NCI-H1436 treated with DMSO at 0.1 percent for 48 hours (cell line): ENCODE measurements at places on chromosomes 4 and X.
A peak's percentile ranks its signal among the peaks of the same experiment; 100 is the strongest.

- DNase-seq = no peak
Measured at GRCh38 chrX:37926700-37927099, 79.3 kb upstream of the DYNLT3 start.

DNA sequence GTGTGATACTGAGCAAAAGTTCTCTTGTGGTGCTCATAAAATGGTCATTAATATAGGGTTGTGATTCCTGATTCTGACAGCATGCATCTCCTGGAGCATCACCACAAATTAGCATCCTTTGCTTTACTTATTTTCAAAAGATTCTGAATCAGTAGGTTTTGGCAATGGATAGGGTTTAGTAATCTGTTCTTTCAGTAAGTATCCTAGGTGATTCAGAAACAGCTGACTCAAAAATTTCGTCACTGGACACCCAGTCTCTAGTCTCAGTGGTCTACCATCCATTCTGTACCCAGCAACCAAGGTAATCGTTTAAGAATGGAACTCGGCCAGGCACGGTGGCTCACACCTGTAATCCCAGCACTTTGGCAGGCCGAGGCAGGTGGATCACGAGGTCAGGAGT is 4.1 kb downstream of the CBLL2 start:
- DNase-seq = no peak

- DNase-seq = no peak
Measured at GRCh38 chr4:14856062-14856933, 146.0 kb upstream of the CPEB2 start.

- no peak for DNase-seq
Measured at GRCh38 chrX:12080265-12080664, 58.0 kb upstream of the FRMPD4 start.

DNA sequence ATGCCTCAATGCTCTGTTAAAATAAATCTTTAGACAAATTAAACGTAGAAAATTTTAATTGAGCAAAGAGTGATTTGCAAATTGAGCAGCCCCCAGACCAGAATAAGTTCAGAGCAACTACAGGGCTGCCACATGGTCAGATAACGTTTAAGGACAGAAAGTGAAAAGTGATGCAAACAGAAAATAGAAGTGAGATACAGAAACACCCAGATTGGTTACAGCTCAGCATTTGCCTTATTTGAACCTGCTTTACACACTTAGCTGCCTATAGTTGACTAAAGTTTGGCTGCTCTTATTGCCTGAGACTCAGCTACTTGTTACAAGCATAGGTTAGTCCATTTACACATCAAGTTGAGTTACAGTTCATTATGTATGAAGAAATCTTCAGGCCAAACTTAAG is 1800.8 kb upstream of the PCDH10 start:
- DNase-seq = no peak

DNA sequence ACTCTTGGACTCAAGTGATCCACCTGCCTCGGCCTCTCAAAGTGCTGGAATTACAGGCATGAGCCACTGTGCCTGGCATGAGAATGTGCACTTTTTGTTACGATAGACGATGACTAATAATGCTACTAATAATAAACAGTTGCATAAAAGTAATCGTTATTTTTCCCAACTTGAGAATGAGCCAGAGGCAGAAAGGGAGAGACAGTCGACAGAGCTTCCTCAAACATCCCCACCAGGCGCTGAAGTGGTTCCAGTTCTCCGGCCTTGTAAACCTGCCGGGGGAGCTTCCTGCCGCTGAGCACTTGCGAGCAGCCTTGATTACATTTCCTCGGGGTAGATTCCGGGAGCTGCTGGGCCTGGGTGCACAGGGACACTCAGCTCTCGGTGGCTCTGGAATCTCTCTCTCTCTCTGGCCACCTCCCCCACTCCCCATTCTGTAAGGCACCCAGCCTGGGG is 8.9 kb upstream of the HTRA3 start:
- no peak for DNase-seq

DNA sequence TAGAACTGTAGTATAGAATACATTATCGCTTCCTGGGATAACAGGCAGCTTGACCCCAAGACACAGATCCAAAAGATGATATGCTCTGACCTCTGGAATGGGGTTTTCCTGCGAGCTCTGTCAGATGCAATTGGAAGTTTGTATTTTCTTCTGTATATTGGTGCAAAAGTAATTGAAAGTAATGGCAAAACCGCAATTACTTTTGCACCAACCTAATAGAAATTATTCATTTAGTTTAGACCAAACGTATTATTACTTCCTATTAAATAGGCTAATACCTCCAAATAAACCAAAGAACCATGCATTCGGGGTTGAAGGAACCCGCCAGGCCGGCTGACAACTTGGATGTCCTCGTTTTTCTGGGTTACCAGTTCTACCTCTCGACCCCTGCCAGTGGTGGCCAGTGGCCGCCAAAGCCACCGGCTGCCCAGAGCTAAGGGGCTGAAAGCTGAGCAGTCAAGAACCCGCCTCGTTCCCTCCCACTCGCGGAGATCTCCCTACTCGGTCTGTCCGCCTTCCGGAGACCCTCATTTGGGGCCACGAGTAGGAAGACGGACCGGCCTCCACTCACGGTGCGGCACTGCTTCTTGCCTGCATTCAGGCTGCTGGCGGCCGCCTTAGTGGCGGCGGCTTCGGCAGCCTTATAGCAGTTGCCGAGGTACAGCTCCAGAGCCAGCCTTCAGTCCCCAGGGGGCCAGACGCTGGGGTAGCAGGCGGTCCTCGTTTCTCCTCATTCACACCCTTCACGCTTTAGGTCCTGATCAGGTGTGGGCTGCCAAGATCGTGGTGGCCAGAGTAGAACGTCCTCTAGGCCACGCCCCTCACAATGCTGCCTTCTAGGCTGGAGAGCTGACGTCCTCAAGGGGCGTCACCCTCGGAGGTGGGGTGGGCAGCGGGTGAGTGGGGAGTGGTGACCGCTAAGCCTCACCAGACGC is 121.9 kb downstream of the RBMX2 start:
- DNase-seq = no peak

GRCh38 chr4:7993671-7994070 is 54.0 kb upstream of the AFAP1 start:
- DNase-seq = no peak

DNA sequence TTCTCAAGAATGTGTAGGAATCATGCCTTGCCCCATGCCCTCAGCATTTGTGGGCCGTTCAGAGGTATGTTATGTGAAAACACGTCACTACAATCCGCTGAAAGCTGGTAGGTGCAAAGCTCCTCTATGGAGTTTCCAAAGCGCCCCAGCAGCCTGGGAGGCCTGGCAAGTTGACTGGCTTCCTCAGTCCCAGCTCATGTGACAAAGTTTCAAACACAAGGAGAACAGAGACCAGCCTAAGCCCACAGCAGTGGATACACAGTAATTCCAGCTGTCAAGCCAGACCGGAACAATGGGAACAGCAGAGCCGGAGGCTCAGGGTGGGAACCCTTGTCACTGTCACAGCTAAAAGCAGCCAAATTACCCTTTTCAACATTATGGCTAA is 33.5 kb downstream of the NAT8L start:
- no peak for DNase-seq

DNA sequence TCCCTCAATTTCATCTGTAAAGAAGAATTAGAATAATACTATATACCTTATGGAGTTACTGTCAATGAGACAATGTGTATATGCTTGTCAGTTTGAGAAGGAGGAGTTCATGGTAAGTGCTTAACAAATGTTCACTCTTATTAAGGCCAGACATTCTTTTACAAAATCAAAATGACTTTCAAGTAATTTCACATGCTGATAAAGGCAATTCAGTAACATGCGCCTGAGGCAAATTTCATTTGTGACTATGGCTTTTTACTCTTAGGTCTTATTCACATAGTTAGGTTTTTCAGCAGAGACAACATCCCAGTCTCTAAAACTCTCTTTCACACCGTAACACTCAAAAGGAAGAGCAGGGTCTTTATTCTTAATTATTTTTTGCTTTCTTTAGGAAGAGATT is 174.4 kb downstream of the CAMK2D start:
- DNase-seq = no peak

DNA sequence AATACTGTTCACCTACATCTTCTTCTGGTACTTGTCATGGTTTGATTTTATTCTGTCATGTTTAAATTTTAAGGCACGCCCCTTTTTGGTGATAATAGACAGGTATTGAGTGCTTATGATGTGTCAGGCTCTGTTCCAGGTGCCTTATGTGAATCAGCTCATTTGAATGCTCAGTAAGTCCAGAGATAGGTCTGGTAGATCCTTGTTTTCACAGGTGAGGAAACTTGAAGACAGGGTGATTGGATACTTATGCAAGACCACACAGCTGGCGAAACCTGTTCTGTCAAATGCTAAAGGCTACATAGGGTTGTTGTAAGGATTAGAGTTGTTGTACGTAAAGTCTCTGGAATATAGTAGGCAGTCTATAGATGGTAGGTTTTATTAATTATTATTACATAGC is 9.6 kb upstream of the SLC25A14 start:
- no peak for DNase-seq

DNA sequence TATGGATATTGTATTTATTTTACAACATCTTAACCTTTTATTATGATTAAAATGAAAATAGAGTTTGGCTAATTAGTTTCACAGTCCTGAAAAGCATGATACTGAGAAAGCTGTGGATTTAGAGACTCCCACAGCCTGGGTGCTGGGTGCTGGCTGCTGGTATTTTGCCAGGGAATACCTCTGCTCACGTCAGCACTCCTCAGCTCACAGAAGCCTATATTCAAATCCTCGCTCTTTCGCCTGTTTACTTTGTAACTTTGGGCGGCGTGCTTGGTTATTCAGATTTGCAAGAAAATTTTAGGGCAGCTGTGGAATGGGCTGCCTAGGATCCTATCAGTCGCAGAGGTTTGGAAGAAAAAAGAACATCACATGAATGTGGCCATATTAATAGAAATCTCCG is 261.8 kb downstream of the DCTD start:
- DNase-seq = no peak

GRCh38 chrX:56762220-56762619 is 33.2 kb downstream of the NBDY start:
- no peak for DNase-seq

DNA sequence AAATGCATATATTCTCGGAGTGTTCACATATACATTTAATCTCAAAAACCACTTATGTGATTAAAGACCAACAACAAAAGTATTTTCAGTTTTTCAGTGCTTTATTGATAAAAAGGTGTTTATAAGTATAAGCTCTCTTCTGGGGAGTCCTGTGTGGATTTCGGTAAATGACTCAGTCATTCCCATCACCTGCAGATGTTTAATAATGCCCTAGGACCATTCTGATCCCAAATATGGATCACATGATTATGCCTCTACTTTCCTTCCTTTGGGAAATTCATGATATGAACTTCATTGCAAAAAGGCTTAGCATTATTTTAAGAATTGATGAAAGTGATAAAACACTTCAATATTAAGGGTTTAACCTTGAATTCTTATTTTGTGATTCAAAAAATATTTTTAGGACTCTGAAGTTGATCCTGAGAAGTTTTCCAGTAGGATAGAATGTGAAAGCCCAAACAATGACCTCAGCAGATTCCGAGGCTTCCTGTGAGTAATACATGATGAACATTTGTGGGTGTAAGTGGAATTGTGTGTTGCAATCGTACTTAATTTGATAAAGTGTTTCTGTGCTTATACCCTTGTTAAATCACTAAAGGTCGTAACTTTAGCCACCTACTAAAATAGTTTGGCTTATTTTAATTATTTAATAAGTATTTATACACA is 40.2 kb downstream of the ATP10D start:
- DNase-seq = no peak

- peak; percentile 96 for DNase-seq
Measured at GRCh38 chr4:172721659-172722058, 447.0 kb upstream of the GALNT7 start.

DNA sequence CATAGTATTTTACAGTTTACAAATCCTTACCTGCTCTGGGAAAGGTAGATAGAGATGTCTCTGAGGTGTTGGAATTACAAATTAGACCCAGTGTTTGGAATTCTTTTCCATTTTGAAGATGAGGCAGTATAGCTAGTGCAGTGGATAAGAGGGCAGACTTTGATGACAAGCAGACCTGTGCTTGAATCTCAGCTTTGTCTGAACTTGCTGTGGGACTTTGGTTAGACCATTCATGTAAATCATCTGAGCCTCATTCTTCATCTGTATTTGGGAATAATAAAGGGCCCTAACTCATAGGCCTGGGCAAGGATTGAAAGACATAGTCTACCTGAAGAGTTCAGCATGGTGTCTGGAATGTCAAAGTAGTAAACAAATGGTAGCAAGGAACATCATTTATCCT is 77.2 kb upstream of the BOD1L1 start:
- DNase-seq = no peak

DNA sequence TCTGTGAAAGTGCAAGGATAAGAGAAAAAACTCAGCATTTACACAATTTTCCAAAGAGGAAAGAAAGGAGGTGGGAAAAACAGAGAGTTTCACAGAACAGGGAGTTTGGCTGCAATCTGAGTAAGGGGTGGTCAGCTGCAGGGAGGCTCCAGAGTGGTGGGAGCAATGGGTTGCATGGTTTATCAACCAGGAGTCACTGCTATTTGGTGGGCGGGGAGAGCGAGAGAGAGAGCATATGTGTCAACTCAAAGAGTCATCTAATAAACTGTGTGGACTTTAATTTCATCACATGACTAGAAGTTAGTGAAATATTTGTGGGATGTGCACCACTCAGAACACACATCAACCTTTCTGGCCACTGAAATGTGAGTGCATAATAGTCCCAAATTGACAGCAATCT is 94.6 kb downstream of the FAM13A start:
- DNase-seq = no peak

GRCh38 chrX:87516717-87517121 is 883 bp upstream of the KLHL4 start:
- DNase-seq = no peak

DNA sequence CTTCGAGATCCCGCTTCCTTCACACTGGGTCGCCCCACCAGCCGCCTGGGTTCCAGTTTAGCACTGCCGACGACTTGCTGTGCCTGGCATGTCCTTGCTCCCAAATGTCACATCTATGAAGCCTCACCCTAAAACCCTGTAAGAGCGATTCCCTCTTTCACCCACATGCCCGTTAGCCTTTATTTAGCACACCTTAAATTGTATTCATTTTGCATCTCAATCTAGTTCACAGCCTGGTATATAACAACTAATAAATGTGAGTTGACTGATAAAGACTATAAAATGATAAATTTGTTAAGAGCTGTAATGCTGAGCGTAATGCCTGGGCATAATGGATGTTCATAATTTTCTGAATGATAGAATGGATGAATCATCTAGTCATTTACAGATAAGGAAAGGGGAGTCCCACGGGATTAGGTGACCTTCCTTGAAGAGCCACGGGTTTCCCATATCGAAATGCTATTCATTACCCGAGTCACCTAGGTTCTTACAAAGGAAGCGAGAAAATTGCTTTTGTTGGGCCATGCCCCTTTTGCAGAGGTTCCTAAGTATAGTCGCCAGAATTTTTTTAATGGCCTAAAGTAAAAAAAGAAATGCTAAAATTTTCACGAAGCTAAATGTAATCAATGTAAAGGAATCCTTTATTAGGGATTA is 1.1 kb upstream of the AP1S2 start:
- DNase-seq = no peak
